ENCODE measurements at places on chromosomes 12 and 14.

DNA sequence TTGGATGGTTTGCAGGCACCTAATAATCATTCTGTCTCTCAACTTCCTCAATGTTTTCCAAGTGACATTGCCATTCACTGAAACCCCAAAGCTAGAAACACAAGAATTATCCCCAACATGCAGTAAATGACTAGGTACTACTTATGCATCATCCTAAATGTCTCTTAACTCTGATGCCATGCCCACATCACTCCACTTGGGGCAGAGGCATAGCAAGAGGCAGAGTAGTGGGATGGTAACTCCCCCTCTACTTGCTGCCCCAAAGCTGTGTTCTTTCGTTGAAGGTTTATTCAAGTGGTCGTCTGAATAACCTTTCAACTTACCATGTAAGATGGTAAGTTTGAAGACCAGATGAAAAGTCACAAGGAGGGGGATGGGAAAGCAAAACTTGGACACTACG, 77.9 kb upstream of the SOX5 start:
- no peak for DNase-seq

GRCh38 chr14:57078054-57078453, 190.7 kb downstream of the EXOC5 start:
- DNase-seq, result no peak

DNA sequence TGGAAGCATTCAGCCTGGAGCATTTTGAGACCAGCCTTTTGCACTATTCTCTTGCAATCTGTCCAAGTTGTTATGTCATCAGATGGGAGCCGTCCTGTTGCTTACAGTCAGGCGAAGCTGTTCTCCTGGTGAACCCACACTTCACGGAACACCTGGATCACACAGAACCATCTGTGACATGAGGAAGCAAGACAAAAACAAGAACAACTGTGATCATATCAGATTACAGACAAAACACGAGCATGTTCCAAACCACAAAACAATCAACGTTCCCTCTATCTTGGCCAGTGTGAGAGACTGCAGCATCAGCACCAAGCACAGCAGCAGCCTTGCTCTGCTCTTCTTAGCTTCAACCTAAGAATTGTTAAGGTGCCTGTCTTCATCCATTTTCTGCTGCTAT, 180.5 kb upstream of the SFSWAP start:
- DNase-seq, result no peak

DNA sequence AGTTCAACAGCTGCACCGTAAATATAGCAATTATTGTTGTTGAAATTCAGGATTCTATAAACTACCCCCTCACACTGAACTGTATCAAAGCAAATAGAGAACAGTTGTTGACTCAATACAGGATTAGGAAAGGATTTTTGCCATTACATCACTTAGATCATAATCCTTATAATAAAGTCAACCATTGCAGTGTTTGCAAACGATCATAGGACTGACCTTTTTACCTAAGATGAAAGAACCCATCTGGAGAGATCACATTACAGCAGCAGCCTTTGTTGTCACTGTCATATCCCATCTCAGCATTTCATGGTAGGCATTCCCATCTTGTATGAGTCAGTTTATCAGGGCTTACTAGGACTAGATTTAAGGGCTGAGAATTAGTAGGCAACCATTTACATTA, 96.1 kb downstream of the IPO8 start:
- DNase-seq, result no peak

- DNase-seq, result peak; percentile 26
Measured at GRCh38 chr12:31041033-31041564, 32.6 kb upstream of the DDX11 start.
